LHCN-M2 (cell line): ENCODE measurements at places on chromosomes 16 and 17. TPM values are rescaled to one million over a fixed set of nuclear protein-coding genes. Genes with fewer than 3 reads are reported as not detected.

The PALB2 gene
- 21.7 and 24.0 TPM in 2 replicates for total RNA-seq

The FLCN gene
- 32.9 and 43.4 TPM in 2 replicates for total RNA-seq

The PLCG2 gene
- 0.06 and 0.17 TPM in 2 replicates for total RNA-seq

The SNX20 gene
- not detected in 2 replicates for total RNA-seq

The NATD1 gene
- 2.3 and 4.3 TPM in 2 replicates for total RNA-seq

The SPATA32 gene
- total RNA-seq = 0.11 TPM in 1 of 2 replicates, not detected in the other

The TRAF7 gene
- 125 and 134 TPM in 2 replicates for total RNA-seq

The CDH3 gene
- not detected in 2 replicates for total RNA-seq

DNA sequence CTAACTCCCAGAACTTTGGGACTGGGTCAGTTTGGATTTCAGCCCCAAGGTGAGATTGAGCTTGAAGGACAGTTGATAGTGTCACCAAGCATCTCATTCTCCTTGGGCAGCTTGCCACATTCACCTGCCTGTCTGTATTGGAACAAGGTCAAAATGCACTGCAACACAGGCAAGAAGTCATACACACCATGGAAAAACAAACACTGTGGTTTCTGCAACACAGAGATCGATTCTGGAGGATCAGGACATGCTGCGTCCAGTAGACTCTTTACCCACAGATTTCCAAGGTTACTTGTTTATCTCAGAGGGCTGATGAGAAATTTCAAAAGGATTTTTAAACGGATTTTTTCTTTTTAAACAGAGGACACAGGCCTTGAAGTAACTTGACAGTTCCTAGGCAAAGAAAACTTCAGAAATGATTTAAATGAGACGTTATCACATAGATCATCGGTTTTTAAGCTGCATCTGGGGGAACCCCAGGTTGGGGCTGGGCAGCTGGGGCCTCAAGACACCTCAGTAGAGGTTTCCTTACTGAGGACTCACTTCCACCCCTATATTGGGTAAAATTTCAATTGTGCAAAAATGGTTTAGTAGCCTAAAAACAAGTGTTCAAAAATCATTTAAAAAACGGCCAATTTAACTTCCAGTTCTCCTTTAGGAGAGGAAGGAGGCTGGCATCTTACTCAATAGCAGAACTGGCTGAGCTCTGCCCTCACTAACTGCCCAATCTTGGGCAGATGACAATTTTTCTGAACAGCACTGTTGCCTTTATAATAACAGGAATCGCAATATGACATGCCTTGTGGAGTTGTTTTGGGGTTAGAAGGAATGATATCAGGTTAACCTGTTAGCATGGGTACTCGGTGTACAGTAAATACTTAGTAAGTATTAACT, 299.3 kb downstream of the XYLT1 start:
- DNase-seq = no peak

- DNase-seq = no peak
Observed at GRCh38 chr17:62882878-62883277, 74.8 kb upstream of the MARCHF10 start.

GRCh38 chr16:71883168-71883848, 674 bp downstream of the ZNF821 start:
- no peak for DNase-seq

DNA sequence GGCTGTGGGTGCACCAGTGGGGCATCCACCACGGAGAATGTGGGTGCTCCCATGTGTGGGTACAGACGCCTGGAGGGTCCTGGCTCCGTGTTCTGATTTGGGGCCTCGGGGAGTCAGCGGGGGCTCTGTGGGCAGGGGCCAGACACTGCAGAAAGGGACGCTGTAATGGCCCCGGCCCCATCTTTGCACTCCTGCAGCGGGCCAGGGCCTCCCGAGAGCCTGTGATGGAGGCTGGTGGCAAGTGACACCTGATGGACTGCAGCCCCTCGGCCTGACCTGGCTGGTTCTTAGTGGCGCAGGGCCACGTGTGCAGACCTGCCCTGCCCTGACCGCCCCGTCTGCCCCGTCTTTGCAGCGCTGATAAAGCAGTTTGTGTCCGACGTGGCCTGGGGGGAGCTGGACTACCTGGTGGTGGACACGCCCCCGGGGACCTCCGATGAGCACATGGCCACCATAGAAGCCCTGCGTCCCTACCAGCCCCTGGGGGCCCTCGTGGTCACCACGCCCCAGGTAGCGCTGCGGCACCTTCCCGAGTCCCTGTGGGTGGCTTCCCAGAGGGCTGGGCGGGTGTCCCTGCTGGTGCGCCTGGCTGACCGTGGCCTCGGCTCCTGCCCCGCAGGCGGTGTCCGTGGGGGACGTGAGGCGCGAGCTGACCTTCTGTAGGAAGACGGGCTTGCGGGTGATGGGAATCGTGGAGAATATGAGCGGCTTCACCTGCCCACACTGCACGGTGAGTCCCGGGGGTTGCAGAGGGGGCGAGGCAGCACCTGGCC, 4.7 kb downstream of the NUBP2 start:
- no peak for DNase-seq

GRCh38 chr17:56752263-56752836, 81.4 kb downstream of the C17orf67 start:
- no peak for DNase-seq

- DNase-seq = no peak
Observed at GRCh38 chr17:83175119-83175821, 95.9 kb downstream of the METRNL start.

DNA sequence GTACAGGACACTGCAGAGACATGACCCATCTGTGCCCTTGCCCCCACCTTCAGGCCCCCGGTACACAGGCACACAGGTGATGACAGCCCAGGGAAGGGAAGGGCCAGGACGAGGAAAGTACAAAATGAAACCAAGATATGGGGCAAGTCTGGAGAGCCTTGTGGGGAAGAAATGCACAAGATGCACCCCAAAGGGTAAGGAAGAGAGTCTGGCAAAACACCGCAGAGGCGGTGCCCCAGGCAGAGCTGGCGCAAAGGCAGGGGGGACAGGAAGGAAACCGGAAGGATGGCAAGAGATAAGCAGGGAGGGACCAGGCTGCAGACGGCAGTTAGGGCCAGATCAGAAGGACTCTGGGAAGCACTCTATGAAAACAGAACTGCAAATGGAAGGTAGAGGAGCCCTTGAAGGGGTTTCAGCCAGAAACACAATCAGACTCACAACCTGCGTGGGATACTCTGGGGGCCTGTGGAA, 81.4 kb downstream of the SLC39A11 start:
- no peak for DNase-seq

DNA sequence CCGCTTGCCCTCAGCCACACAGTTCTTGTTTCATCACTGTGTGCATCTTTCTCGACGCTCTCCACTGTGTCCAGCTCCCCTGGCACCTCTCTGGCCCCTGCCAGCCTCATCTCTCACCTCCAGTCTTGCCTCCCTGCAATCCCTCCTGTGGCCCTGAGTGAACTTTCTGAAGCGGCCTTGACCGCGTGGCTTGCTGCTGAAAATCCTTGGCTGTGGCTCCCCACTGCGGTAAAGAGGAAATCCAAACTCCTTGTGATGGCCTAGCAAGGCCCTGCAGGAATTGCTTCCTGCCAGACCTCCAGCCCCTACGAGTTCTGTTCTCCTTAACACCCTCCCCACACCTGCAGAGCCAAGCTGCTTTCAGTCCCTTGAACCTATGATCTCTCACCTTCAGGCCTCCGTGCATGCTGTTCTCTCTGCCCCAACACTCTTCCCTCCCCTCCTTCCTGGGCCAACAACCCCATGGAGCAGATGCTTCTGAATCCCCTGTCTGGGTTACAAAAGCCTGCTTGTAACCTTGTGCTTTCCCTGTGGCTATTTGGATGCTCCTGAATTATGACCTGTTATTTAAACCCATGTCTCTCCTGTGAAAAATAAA, 33.6 kb upstream of the BRD7 start:
- DNase-seq = no peak

- DNase-seq = no peak
Observed at GRCh38 chr16:4826980-4827379, 20.1 kb downstream of the GLYR1 start.

DNA sequence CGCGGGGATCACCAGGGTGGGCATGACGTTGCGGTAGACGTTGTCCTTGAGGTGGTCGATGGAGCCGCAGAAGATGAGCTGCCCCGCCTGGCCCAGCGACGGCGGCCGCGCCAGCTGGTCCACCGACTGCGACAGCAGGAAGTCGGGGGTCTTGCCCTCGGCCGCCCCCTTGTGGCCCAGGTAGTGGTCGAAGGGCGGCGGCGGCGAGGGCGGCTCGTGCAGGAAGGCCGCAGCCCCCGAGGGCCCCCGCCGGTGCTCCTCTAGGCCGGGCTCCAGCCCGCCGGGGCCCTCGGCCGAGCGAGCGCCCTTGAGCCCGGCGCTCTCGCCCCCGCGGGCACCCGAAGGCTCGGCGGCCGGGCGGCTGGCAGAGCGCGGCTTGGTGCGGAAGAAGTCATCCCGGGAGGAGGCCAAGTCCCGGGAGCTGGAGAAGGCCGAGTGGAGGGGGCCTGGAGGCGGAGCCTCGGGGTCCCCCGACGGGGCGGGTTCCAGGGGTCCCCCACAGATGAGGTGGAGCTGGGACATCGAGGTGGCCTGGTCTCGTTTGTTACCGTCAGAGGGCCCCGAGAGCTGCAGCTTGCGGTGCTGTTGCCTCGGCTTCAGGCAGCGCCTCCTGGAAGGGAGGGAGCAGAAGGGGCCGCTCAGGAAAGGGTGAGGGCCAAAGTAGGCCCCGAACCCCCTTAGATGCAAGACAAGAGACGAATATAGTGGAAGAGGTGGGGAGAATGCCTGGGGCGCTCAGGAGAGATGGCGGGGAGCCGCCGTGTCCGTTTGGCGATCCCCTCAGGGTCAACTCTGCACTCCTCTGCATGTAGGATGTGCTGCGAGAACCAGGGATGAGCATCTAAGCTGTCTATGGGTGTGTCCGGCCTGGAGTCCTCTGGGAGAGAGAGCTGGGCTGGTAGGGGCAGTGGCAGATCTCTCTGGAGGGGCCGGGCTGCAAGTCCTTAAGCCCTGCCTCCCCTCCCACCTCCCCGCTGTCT, 8.8 kb downstream of the FAM171A2 start:
- DNase-seq = no peak

DNA sequence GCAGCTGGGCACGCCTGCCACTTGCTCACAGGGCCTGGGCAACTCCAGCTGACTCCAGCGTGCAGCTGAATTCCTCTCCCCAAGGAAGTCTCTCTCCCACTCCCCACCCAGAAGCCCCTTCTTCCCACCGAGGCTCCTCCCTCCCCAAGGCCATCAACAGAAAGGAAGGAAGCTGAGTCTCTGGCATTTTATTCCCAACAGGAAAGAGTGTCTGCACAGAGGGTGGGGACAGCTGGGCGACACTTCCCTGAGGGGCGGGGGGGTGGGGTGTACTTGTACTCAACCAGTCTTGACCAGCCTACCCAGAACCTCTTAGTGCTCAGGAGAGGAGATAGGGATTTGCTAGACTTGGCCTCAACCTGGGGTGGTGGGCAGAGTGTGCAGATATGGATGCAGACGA, at the start of gene EXOC3L1:
TSS of gene EXOC3L1 (minus strand) at position 96 of the 400 bp plus-strand sequence. CDS start 460 bp downstream, outside the sequence.
- DNase-seq = no peak

- peak; percentile 15 for DNase-seq
Observed at GRCh38 chr17:55090079-55090492, 121.5 kb downstream of the STXBP4 start.

GRCh38 chr17:880443-881269, 98.5 kb downstream of the MRM3 start:
- DNase-seq = no peak

GRCh38 chr16:64933885-64934284, 188.0 kb downstream of the CDH11 start:
- peak; percentile 35 for DNase-seq
